ENCODE measurements at places on chromosomes 5 and 9. TPM values are rescaled to one million over a fixed set of nuclear protein-coding genes. Genes with fewer than 3 reads are reported as not detected.

LCN6 gene
- 0.56 TPM for total RNA-seq

RAI14 gene
- 25.7 TPM for total RNA-seq

PCDHB9 gene
- 0.53 TPM for total RNA-seq

ROPN1L gene
- not detected for total RNA-seq

SPAG8 gene
- 0.82 TPM for total RNA-seq

HDAC3 gene
- 36.6 TPM for total RNA-seq

C9orf153 gene
- total RNA-seq = not detected
